ENCODE measurements at places on chromosomes 3 and 15.

DNA sequence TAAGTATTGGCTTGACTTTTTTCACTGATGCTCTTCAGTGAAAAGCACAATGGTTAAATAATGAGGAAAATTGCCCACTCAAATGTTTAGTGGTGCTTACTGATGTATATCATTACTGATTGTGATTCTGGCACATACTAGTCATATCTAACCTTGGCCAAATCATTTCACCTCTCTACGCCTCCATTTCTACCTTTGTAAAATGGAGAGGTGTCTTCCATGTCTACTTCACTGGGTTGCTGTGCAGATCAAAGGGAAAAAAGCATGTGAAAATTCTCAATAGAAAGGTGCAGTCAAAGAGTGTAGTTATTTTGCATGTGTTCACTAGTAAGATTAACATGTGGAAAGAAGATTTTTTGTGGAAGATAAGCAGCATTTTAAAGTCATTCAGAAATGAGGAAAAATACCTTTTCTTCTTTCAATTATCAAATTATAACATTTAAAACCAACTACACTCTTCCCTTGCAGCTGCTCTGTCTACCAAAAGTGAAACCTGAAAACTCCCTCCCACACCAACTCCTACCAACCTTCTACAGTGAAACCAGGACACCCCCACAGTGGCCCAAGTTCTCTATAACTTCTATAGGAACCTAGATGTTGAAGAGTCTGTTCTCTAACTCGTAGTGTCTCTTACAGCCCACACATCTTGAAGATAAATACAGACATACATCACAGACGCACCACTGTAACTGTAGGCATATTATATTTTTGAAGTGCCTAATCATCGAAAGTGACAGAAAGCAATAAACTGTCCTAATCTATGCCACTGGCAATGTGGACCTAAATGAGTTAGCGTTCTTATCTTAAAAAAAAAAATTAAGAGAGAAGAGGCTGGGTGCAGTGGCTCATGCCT is 1.4 kb downstream of the CD200R1 start:
- DNase-seq = no peak

DNA sequence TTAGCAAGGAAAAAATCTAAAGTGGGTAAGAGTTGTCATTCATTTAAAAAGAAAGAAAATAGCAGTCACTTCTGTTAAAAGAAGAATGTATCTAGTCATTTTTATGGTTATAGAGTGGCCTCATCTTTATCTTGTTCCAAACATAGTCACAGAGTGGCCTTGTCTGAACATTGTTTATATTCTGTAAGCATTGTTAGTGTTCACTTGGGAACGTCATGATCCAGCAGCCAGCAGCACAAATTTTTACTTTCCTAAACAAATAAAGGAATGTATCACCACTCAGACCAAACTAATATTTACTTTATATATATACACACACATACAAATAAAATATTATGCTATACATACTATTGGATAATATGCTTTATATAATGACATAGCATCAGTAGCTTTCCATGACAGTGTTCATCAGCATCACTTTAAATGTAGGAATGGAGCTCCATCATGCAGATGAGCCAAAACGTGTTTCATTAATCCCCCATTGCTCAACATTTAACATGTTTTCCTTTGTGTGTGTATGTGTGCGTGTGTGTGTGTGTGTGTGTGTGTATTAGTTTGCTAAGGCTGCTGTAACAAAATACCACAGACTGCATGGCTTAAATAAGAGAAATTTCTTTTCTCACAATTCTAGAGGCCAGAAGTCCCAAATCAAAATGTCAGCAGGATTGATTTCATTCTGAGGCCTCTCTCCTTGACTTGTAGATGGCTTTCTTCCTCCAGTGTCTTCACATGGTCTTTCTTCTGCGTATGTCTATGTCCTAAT is 39.6 kb upstream of the GYG1 start:
- DNase-seq = no peak

DNA sequence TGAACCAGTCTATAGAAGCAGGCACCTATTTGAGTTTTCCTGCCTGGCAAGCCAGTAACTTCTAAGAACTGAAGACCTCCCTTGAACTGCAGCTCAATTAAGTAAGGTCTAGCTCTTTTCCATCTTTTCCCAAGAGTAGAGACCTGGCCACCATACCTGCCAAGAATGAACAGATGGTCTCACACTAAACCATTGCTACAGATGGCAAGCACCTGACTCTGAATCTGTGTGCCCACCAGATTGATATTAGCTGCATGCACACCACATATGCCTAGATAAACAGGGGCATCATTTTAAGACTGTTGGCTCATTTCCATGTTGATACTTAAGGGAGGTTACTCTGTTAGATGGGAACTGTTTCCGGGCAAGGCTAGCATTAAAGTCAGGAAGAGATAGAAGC is 34.8 kb upstream of the GSK3B start:
- DNase-seq = no peak

- no peak for DNase-seq
These were observed 117.3 kb downstream of the ADAMTS17 start for GRCh38 chr15:100224206-100225185.

DNA sequence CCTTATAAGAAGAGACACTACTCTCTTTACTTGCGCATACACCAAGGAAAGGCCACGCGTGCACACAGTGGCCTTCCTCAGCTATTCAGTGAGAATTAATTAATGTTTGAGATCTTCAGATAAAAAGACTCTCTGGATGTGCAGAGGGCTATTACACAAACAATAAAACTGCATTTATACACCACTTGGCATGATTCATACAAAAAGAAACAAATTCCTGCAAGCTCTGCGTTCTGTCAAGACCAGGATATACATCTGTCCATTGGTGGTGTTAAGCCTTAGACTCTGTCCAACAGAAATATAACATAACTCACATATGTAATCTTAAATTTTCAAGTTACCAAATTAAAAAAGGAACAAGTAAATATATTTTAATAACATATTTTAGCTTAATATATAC is 55.2 kb upstream of the TSC22D2 start:
- DNase-seq = no peak

GRCh38 chr15:62491642-62492041 is 326.6 kb upstream of the C2CD4B start:
- DNase-seq = peak; percentile 82

DNA sequence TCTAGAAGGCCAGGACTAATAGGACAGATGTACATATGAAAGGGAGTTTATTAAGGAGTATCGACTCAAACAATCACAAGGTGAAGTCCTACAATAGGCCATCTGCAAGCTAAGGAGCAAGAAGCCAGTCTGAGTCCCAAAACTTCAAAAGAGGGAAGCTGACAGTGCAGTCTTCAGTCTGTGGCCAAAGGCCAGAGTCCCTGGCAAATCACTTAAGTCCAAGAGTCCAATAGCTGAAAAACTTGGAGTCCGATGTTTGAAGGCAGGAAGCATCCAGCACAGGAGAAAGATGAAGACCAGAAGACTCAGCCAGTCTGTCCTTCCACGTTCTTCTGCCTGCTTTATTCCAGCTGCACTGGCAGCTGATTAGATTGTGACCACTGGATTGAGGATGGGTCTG is 11.1 kb upstream of the CELF6 start:
- no peak for DNase-seq

- no peak for DNase-seq
These were observed 12.4 kb upstream of the UBR1 start for GRCh38 chr15:43118286-43118685.

DNA sequence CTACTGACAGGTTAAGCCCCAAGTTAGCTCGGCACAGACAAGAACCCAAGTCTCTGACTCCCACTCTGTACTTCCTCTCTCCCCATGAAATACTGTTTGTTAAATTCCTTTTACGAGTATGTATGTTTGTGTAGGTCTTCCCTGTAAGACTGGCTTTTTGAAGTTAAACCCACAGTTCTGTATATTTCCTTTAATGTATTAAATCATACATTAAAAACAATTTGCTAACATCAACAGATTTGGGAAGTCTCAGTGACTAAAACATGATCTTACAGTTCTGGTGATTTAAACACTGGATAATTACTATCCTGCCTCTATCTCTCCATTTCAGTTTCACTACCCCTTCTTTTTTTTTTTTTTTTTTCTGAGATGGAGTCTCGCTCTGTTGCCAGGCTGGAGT is 4.4 kb downstream of the CMTM6 start:
- no peak for DNase-seq

- DNase-seq = no peak
These were observed 2.1 kb downstream of the CHST13 start for GRCh38 chr3:126525853-126526667.

DNA sequence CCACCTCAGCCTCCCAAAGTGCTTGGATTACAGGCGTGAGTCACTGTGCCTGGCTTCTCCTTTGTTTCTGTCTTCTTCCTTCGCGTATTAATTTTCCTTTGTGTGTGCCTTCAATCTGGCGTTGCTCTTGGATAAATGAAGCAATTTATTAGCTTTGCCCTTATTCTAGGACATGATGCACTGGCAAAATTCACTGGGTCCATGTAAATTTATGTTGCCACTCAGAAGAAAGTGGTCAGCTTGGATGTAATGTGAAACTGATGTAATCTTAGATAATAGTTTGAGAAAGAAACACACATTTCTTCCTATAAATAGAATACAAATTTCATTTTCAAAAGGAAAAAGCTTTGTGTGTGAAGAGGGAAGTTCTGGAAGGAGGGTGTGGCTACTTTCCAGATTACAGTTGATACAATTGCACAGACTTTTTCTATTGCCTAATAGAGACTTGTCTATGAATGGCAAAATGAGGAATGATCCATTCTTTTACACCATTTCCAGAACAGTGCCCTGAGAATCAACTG is 23.3 kb upstream of the ATP1B3 start:
- DNase-seq = peak; percentile 20

Data from choroid plexus epithelial cell (primary cell).